Hepatocyte (in vitro differentiated cells): ENCODE measurements at places on chromosomes 3 and 15. TPM values are rescaled to one million over a fixed set of nuclear protein-coding genes. Genes with fewer than 3 reads are reported as not detected.

MFGE8 gene
- 569 and 611 TPM in 2 replicates for polyA plus RNA-seq

RARRES1 gene
- polyA plus RNA-seq = 36.9 and 40.7 TPM in 2 replicates

SYNM gene
- 9.7 and 10.5 TPM in 2 replicates for polyA plus RNA-seq

TYRO3 gene
- 99.8 and 109 TPM in 2 replicates for polyA plus RNA-seq

VILL gene
- 39.3 and 39.7 TPM in 2 replicates for polyA plus RNA-seq

HCLS1 gene
- polyA plus RNA-seq = 1.1 TPM in 1 of 2 replicates, not detected in the other

TGM4 gene
- 0.78 TPM in 1 of 2 replicates, not detected in the other for polyA plus RNA-seq

ZNF280D gene
- polyA plus RNA-seq = 0.54 TPM in 1 of 2 replicates, not detected in the other

TM4SF1 gene
- polyA plus RNA-seq = 179 and 194 TPM in 2 replicates

CALML4 gene
- polyA plus RNA-seq = 72.7 and 79.8 TPM in 2 replicates
